ENCODE measurements at places on chromosomes 2 and 18. TPM values are rescaled to one million over a fixed set of nuclear protein-coding genes. Genes with fewer than 3 reads are reported as not detected.
A peak's percentile ranks its signal among the peaks of the same experiment; 100 is the strongest.

GRCh38 chr2:23615216-23616020 is 230.4 kb downstream of the KLHL29 start:
- DNase-seq = no peak

DNA sequence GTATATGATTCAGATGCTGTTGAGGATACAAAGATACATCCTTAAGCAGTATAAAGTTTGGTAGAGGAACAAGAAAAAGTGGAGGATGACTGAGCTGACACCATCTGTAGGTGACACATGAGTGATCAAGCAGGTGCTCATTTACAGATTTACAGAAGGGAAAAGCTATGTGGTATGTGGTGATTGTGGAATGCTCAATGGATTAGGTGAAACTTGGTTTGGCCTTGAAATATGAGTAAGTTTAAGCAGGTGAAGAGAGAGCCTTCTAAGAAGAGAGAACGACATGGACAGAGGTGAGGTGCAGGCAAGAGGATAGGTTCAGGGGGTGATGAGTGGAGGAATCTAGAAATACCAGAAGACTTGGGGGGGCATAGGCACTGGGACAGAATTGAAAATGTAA is 5.9 kb downstream of the ASXL3 start:
- no peak for DNase-seq

DNA sequence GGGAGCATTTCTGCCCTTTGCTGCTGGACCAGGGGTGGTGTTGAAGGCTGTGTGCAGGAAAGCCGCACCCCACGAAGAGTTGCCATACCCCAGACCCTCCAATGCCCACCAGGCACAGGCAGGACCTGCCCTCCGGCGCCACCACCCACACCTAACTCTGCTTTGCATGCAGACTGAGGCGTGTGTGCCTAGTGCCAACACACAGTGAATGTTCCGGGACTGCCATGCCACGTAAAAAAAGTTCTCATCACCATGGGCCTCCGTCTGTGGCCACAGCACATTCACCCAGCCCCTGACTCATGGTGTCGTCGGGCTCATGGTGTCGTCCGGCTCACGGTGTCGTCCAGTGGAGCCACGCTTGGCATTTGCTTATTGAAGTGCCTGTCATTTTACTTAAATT is 184.9 kb upstream of the RAB6C start:
- no peak for DNase-seq

GRCh38 chr2:127220768-127221527 is 849 bp upstream of the CYP27C1 start:
- no peak for DNase-seq

- DNase-seq = no peak
Observed at GRCh38 chr2:42851186-42851585, 58.8 kb upstream of the HAAO start.

- DNase-seq = peak; percentile 56
Observed at GRCh38 chr2:164620873-164621763, at the start of gene GRB14. TSS of gene GRB14 (minus strand) at chr2:164621482. CDS start at chr2:164621309, 173 bp downstream.

DNA sequence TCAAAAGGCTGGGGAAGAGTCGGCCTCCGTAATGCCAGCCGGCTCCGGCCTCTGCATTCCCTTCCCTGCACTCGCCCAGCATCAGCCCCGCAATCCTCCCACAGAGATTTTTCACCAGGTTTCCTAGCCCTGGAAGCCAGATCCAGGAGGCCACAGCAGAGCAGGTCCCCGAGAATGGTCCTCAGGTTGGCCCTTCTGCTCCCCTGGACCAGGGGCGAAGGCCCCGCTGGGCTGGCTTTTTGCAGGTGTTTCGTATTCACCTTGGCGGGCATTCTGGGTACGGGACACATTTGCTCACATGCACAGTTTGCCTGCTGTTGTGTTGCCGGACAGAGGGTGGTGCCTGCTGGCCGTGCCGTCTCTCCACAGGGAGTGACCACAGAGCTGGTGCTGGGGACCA is 309.5 kb downstream of the NDUFA10 start:
- no peak for DNase-seq

DNA sequence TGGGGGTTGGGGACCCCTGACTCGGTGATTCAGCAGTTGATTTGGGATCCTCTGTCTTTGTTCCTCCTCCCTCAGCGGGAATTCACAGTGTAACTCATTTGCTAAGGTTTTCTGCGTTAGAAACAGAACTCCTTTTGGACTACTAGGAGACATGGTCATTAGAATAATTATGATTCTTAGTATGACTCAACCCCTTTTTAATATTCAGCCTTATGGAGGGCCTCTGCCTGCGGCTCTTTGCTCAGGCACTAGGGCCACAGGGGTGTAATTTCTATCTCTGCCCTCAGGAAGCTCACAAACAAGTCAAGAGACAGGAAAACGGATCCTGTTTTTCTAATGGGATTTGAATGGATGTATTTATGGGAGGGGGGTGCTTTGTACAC is 117.4 kb downstream of the SPTBN1 start:
- DNase-seq = no peak

DNA sequence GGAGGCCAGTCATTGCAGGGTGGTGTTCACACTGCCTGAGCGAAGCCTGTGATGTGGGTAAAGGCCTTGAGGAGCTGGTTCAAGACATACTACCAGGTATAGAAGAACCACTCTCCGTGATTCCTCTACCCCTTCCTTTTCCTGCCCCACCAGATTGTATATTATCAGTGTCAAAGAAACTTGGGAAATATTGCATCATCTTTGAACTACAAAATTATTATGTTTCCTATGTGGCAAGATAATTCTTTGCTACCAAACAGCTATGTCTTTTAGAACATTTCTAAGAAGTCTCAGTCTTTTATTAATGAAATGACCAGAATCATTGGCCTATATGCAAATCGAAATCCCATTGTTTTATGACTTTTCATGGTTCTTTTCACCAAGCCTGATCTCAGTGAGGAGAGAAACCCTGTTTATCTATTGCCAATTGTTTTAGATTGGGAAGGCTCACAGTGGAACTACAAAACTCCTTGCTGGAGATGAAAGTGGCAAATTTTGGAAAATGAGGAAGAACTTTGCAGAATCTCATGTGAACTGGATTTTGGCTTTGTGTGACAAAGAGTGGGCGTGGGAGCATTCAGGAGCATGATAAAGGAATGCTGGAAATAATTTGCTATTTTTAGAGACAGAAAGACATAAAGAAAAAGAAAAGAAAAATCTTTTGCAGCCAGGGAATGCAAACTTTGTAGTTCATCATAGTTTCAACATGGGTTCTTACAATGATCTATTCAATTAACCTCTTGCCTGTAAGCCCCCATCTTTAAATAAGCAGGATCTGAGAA is 286.9 kb downstream of the INSIG2 start:
- no peak for DNase-seq

DNA sequence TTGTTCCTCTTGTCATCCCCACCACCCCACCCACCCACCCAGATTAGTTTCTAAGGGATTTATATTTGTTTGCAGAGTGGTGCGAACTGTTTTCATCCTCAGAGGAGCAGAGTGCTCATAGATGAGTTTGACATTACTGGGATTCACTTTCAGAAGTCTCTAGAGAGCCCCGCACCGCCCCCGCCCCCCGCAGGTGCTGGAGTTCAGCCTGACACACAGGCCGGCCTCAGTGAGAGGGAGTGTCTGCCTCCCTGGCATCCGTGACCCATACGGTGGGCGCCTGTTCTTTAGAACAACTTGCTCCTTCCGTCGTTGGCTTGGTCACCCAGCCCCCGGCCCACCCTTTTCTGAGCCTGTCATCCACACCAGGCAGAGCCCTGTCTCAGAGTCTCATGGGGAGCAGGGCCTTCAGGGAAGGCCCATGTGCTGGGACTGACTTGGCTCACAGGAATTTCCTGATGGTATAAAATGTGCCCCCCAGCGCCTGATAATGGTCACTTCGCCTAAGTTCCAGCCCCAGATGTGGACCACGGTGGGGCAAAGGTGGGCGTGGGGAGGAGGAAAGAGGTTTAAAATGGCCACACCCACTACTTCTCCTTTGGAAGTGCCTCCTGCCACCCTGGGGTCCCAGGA is 44.3 kb downstream of the HPCAL1 start:
- DNase-seq = no peak

DNA sequence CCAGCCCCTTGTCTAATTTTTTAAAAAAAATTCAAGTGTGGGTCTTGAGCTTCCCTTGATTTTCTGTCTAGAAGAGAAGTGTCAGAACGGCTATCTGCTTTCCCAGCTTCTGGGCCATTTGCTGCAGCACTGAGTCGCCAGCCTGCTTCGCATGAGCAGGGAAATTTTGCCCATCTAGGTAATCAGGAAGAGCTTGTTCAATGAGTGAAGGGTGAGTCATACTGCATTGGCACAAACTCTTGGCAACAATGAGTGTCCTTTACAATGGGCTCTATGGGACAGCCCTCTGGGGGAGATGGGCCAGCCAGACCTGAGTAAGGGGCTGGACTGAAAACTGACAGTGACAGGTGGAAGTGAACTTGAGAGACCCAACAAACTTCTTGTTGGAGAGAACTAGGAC is 2.4 kb upstream of the RNF144A start:
- DNase-seq = no peak

DNA sequence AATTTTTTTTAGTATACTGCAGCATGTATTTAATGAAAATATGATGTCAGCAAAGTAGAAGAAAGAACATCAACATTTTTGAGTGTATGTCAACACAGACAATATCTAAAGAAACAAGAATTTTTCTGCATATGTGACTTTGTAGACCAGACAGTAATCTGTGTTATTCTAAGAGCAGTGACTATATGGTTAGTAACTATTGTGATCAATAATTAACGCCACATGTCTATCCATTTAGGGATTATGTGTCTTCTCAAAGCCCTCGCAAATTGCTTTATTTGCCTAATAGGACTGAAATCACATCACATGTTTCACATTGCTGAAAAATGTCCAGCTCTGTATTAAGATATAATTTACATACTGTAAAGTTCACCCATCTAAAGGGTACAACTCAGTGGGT is 107.8 kb downstream of the GFPT1 start:
- no peak for DNase-seq

DNA sequence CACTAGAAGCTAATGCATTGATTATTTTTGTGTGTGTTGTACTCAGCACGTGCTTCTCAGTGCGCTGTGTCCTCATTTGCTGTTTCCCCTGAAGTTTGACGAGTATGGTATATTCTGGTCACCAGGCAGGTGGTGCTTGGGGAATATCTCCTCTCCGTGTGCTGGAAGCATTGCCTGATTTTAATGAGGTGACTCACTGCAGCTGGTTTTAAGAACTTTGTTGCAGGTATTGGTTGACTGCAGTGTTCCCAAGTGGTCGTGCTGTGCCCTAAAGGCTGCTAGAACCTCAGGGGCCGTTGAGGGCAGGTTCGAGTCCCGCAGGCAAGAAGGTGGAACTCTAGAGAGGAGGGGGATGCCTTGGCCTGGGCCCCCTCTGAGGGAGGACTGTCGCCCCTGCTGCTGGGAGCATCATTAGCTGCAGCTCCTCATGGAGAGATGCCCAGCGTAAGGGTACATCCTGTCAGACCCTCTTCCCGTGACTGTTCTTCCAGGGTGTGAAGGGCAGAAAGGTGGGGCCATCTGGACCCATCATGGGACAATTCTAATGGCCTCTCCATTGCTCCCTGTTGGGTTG is 82.6 kb downstream of the AGAP1 start:
- no peak for DNase-seq

DNA sequence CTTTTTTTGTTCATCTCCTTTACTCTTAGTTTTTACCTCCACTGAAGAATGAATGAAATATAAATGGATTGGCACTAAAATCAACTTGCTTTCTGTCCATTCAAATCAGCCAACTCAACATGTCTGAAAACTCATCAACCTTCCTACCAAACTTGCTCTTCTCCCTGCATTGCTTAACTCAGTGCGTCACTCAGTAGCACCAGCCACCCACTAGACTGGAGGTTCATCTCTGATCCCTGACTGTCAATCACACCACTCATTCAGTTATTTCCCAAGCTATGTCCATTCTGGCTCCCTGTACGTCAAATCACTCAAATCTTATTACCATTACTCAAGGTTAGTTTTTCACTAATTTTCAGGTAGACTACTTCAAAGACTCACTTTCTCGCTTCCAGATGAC is 75.2 kb upstream of the RBMS1 start:
- no peak for DNase-seq

DNA sequence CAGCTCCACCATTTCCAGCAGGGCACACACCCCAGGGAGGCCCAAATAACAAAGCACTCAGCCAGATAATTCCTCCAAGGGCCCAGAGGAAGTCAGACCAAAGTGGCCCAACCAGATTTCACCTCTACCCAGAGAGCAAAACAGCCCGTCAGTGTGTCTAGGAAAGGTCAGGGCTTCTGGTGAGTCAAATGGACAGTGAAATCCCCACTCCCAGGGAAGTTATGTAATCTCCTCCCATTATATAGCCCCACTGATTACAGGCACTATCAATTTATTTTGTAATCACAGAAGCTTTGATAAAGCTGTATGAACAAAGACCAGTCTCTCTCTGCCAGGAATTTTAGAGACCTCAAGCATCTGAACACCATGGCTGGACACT is 4.0 kb downstream of the B4GALT6 start:
- DNase-seq = no peak

- no peak for DNase-seq
Observed at GRCh38 chr2:168896783-168897182, 4.3 kb upstream of the G6PC2 start.

- DNase-seq = no peak
Observed at GRCh38 chr2:46958431-46959017, 42.9 kb upstream of the MCFD2 start.

DNA sequence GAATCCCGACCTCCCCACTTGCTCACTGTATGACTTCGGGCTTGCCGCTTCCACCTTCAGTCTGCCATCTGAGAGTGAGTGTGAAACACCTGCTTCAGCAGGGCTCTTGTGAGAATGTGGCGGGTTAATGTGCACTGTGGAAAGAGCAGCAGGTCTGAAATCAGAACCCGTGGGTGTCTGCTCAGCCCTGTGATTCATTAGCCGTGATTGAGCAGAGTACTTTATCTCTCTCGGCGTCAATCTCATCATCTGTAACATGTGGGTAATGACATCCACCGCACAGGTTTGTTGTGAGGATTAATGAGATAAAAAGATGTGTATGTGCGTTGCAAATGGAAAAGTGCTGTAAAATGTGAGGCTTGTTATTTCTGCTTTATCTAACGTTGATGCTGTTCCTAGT is 128.6 kb downstream of the LRATD1 start:
- no peak for DNase-seq

GRCh38 chr2:104866883-104867812 is 13.2 kb downstream of the POU3F3 start:
- no peak for DNase-seq

DNA sequence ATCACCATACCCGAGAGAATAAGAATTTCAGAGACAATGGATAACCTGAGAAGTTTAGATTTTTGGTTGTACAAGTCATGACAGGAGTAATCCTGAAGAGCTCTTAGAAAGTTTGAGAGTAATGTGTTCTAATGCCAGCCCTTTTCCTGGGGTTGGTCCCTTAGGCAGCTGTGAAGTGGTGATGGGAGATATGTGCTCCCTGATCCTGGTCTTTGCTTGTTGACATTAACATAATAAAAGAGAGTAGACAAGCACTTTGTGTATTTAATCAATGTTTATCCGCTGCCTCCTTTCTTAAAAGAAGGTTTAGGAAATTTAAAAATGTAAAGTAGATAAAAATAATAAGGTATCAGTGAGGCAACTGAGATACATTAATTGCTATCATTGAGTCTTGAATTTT is 13.8 kb upstream of the DSC3 start:
- no peak for DNase-seq

The CCNT2 gene
- 16.9 TPM for total RNA-seq

The HAAO gene
- total RNA-seq = 2.3 TPM

The GIGYF2 gene
- total RNA-seq = 59.9 TPM

The IGFBP5 gene
- total RNA-seq = 138 TPM

The CCL20 gene
- not detected for total RNA-seq

The FKBP7 gene
- 10.8 TPM for total RNA-seq

Data from left ventricle myocardium inferior (tissue), 1 donor.